ENCODE measurements at places on chromosomes 4 and X. TPM values are rescaled to one million over a fixed set of nuclear protein-coding genes. Genes with fewer than 3 reads are reported as not detected.

Gene KLHL4
- 1.7 TPM for total RNA-seq

Gene GAGE12F
- total RNA-seq = not detected

Gene ALAS2
- not detected for total RNA-seq

Gene SCML2
- total RNA-seq = 1.7 TPM

Measured in IMR-90 (cell line).